Stomach (tissue), 19 donors: ENCODE measurements at places on chromosomes 11 and 22. TPM values are rescaled to one million over a fixed set of nuclear protein-coding genes. Genes with fewer than 3 reads are reported as not detected.

GRCh38 chr11:21411104-21411503 is 741.7 kb downstream of the NELL1 start:
- no peaks in the 10 kb centered on the region for H3K4me1 ChIP-seq
- no peaks in the 10 kb centered on the region for H3K36me3 ChIP-seq
- H3K4me3 ChIP-seq: no peak overlapping the region
- no peak for DNase-seq

DNA sequence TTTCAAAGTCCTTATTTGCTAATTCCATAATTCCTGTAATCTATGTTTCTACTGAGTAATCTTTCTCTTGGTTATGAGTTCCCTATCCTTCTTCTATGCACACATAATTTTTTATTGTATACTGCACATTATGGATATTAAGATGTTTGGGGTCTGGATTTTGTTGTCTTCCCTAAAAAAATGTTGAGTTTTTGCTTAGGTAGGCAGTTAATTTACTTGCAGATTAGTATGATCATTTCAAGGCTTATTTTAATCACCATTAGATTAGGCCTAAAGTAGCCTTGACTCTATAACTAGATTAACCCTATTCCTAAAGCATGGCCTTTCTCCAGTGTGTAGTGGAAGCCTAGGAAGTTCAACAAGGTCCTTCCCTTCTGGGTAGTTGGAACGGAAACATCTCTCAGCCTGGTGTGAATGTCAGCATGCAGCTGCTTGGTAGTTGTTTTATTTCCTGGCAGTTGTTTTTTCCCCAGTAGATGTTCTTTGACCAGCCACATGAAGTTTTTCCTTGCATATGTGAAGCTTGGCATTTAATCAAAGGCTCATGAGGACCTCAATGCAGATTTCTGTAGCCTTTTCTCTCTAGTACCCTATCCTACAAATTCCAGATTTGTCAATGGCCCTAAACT is 419.3 kb upstream of the NARS2 start:
- DNase-seq: no peak
- no peaks in the 10 kb centered on the region for H3K36me3 ChIP-seq
- H3K27me3 ChIP-seq: peaks cover 4% of the 10 kb centered on the region
- H3K27ac ChIP-seq: no peak overlapping the region
- H3K4me1 ChIP-seq: no peaks in the 10 kb centered on the region

GRCh38 chr11:114501901-114502300 is 57.8 kb downstream of the NXPE1 start:
- no peak overlapping the region for H3K4me3 ChIP-seq
- no peaks in the 10 kb centered on the region for H3K4me1 ChIP-seq
- no peaks in the 10 kb centered on the region for H3K27me3 ChIP-seq
- no peak for DNase-seq
- no peaks in the 10 kb centered on the region for H3K36me3 ChIP-seq

DNA sequence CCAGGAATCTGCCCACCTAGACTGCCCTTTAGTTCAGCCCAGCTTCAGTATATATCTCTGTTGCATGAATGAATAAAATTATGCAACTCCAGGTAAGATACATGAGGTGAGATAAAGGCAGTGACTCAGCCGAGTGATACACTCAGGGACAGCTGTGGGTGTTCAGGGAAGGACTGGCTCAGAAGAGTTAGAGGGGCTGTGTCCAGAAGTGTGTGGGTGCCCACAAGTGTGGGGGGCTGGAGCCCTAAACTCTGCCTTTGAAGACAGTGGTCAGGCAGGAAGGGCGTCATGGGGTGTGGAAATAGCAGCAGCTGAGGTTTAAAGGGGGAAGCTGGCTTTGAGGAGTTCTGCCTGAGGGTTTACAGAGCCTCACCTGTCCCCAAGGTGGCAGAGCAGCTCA is 8.3 kb downstream of the FTH1 start:
- peaks cover 12% of the 10 kb centered on the region for H3K27me3 ChIP-seq
- H3K36me3 ChIP-seq: peaks cover 40% of the 10 kb centered on the region
- no peak overlapping the region for H3K27ac ChIP-seq
- DNase-seq: no peak
- H3K4me3 ChIP-seq: no peak overlapping the region

DNA sequence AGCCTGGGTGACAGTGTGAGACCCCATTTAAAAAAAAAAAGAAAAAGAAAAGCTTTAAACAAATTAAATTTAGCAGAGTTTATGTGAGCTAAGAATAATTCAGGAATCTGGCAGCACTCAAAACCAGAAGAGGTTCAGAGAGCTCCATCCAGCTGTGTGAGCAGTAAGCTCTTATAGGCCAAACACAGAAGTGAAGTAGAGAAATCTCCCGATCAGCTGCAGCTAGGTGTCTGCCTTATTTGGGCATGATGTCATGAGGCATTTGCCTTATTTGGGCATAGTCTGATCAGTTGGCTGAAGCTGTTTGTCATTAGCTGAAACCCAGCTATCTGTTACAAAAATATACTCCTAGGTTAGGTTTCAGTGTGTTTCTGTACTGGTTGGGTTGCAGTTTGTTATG is 8.2 kb downstream of the MS4A15 start:
- no peak for DNase-seq
- no peaks in the 10 kb centered on the region for H3K36me3 ChIP-seq
- H3K27me3 ChIP-seq: no peaks in the 10 kb centered on the region
- H3K4me3 ChIP-seq: no peak overlapping the region

ZNF143 gene
- 4.1 TPM for total RNA-seq

DNA sequence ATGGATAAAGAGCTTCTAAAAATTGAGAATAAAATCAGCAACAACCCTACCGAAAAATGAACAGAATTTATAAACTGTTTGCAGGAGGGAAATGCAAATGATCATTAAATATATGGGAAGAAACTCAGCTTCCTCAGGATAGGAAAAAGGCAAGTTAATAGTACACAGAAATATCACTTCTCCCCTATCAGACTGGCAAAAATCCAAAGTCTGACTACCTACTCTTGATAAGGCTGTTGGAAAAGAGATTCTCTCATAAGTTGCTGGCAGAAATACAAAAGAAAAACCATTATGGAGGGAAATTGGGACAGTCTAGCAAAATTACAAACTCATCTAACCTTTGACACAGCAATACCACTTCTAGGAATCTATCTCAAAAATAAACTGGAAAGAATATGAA is 100.9 kb upstream of the LDLRAD3 start:
- no peaks in the 10 kb centered on the region for H3K36me3 ChIP-seq
- H3K4me3 ChIP-seq: no peak overlapping the region
- no peaks in the 10 kb centered on the region for H3K27me3 ChIP-seq
- no peaks in the 10 kb centered on the region for H3K4me1 ChIP-seq
- DNase-seq: no peak

- peaks cover 75% of the 10 kb centered on the region for H3K4me1 ChIP-seq
- peaks cover 35% of the 10 kb centered on the region for H3K36me3 ChIP-seq
- no peak for DNase-seq
- H3K4me3 ChIP-seq: no peak overlapping the region
- H3K27ac ChIP-seq: peak overlapping the region; percentile 84
Observed at GRCh38 chr22:27859336-27859735, 57.8 kb upstream of the MN1 start.

GRCh38 chr11:26187639-26188038 is 144.3 kb upstream of the ANO3 start:
- H3K27ac ChIP-seq: no peak overlapping the region
- no peaks in the 10 kb centered on the region for H3K4me1 ChIP-seq
- no peaks in the 10 kb centered on the region for H3K27me3 ChIP-seq
- no peak overlapping the region for H3K4me3 ChIP-seq
- H3K36me3 ChIP-seq: no peaks in the 10 kb centered on the region

- H3K27me3 ChIP-seq: no peaks in the 10 kb centered on the region
- H3K36me3 ChIP-seq: peaks cover 57% of the 10 kb centered on the region
- peak overlapping the region; percentile 95 for H3K27ac ChIP-seq
- H3K4me3 ChIP-seq: peak overlapping the region; percentile 67
Observed at GRCh38 chr11:65121447-65121864, 478 bp downstream of the FAU start.

- H3K27ac ChIP-seq: no peak overlapping the region
- no peak for DNase-seq
- H3K4me1 ChIP-seq: no peaks in the 10 kb centered on the region
- H3K36me3 ChIP-seq: no peaks in the 10 kb centered on the region
- no peak overlapping the region for H3K4me3 ChIP-seq
Observed at GRCh38 chr11:101224221-101224620, 94.6 kb upstream of the PGR start.

UCP2 gene
- total RNA-seq: 111 TPM

CST6 gene
- not detected for total RNA-seq

GRCh38 chr11:124586238-124586860 is 16.6 kb downstream of the OR8A1 start:
- no peak overlapping the region for H3K27ac ChIP-seq
- H3K27me3 ChIP-seq: no peaks in the 10 kb centered on the region
- H3K36me3 ChIP-seq: no peaks in the 10 kb centered on the region
- H3K4me1 ChIP-seq: no peaks in the 10 kb centered on the region
- H3K4me3 ChIP-seq: no peak overlapping the region

DNA sequence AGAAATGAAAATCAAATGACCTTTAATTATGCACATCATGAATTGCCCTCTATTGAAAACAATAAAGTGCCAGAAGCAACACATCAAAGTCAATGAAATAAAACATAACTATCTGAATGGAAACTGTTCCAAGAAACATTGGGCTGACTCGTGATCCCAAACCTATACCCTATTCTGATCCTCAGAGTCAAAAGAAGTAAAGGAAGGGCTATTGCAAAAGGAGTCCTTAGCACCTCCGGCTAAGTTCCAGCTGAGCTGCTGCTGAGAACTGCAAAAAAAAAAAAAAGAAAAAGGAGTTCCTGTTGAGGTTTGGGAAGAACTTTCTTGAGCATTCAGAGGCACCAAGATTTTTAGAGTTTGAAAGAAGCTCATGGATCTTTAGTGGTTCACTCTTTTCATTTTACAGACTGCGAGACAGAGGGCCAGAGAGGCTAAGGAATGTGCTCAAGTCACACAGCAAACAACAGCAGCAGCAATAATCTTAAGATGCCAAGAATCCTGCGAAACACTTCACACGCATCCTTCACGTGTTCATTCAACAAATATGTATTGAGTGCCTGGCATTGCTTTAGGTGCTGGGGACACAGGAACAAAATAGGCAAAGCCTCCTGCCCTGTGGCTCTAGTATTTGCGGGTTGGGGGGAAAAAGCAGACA is 841 bp upstream of the TMPRSS13 start:
- peaks cover 3% of the 10 kb centered on the region for H3K4me1 ChIP-seq
- no peak overlapping the region for H3K4me3 ChIP-seq
- no peak overlapping the region for H3K27ac ChIP-seq
- H3K27me3 ChIP-seq: peaks cover 4% of the 10 kb centered on the region

- peaks cover 4% of the 10 kb centered on the region for H3K4me1 ChIP-seq
- H3K4me3 ChIP-seq: no peak overlapping the region
- DNase-seq: peak; percentile 29
- peak overlapping the region; percentile 32 for H3K27ac ChIP-seq
- no peaks in the 10 kb centered on the region for H3K27me3 ChIP-seq
Observed at GRCh38 chr11:128734103-128734831, 40.4 kb downstream of the FLI1 start.

DNA sequence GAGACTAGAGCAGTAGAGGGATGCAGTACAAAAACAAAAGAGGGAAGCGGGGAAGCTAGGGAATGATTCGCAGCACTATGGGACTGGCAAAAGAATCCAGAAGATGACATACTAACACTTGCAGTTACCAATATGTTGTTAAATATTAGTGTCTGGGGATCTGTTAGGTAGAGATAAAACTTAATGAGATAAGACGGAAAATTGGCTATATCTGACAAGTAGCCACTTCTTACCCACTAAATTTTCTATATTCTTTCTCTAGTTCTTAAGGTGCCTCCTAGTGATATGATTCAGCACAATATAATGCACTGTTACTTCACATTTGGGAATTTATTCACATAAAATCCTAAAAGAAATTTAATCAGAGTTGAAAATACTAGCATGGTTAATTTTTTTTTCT is 30.8 kb downstream of the CCDC90B start:
- DNase-seq: no peak
- H3K27ac ChIP-seq: no peak overlapping the region
- peaks cover 5% of the 10 kb centered on the region for H3K4me1 ChIP-seq
- H3K36me3 ChIP-seq: no peaks in the 10 kb centered on the region
- no peak overlapping the region for H3K4me3 ChIP-seq
- no peaks in the 10 kb centered on the region for H3K27me3 ChIP-seq

DNA sequence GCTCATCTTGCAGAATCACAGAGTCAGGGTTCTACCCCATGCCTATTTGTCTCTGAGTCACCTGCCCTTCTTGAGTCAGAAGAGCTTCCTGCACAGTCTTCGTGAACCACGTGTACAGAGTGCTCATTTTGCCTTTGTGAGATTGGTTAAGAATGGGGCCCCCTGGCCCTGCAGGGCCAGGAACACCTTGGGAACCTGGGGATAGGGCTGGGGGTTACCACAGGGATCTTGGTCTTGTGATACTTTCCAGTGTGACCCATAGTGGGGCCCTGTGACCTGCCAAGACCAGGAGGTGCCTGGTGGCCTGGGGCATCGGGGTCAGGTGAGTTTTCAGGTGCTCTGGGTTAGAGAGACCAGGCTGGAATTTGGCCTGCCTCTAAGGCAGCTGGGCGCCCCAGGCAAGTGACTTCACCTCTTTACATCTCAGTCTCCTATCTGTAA is 9.4 kb downstream of the TMPRSS13 start:
- H3K36me3 ChIP-seq: no peaks in the 10 kb centered on the region
- H3K4me3 ChIP-seq: no peak overlapping the region
- H3K27me3 ChIP-seq: no peaks in the 10 kb centered on the region

TIGD3 gene
- not detected for total RNA-seq

GRCh38 chr11:108985236-108985944 is 320.5 kb downstream of the DDX10 start:
- DNase-seq: no peak
- no peak overlapping the region for H3K27ac ChIP-seq
- H3K4me1 ChIP-seq: no peaks in the 10 kb centered on the region
- H3K4me3 ChIP-seq: no peak overlapping the region
- H3K27me3 ChIP-seq: no peaks in the 10 kb centered on the region

DNA sequence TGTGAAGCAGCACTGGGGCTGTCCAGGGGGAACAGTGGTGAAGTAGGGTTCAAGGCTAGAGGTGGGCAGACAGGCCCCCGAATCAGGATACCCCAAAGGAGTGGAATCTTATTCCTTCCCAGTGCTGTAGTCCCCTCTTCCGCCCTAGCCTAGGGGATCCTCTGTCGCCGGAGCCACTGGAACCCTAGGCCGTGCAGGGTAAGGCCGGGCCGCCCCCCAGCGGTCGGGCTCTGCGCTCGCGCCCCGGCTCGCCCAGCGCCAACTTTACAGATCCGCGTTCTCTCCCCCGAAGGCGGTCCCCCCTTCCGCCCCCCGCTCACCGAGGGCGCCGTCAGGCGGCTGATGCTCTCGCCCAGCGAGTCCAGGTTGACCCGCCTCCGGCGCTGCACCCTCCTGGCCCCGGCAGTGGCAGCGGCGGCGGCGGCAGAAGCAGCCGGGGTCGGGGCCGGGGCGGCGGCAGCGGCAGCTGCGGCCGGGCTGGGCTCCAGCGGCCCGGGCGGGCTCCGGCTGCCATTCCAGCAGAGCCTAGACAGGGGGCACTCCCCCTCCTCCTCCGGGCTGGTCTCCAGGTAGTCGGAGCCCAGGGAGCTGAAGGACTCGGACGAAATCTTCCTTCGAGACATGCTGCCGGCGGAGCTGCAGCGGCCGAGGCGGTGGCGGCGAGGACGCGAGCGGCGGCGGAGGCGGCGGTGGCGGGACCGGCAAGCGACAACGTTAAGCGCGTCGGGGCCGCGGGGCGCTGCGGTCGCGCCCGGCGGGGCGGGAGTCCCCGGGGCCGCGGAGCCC is 650 bp downstream of the GUCY1A2 start:
- H3K4me1 ChIP-seq: peaks cover 20% of the 10 kb centered on the region
- H3K27me3 ChIP-seq: peaks cover 34% of the 10 kb centered on the region
- H3K4me3 ChIP-seq: peak overlapping the region; percentile 41
- DNase-seq: peak; percentile 87
